ENCODE measurements at places on chromosomes 12 and 14.
A peak's percentile ranks its signal among the peaks of the same experiment; 100 is the strongest.

- no peak for DNase-seq
These were observed 111.6 kb downstream of the BTG1 start for GRCh38 chr12:92034083-92034482.

DNA sequence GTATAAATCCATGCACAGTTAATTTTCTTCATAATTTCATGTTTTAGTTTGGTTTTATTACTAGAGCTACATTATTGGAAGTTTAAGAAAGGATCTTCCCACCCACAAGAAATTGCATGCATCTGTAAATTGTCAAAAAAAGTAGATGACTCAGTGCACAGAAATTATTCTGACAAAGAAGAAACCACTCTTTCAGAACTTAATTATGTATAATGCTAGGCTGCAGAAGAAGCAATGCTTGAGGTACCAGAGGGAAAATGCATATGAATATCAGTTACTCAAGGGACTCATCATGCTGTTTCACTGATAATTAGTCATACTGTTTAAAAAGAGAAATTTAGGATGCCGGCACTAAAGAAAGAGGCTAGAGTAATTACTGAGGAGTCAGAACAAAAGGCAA, 147.0 kb downstream of the SLC16A7 start:
- no peak for DNase-seq

GRCh38 chr12:49187184-49187583, 1.7 kb downstream of the TUBA1A start:
- peak; percentile 35 for DNase-seq

DNA sequence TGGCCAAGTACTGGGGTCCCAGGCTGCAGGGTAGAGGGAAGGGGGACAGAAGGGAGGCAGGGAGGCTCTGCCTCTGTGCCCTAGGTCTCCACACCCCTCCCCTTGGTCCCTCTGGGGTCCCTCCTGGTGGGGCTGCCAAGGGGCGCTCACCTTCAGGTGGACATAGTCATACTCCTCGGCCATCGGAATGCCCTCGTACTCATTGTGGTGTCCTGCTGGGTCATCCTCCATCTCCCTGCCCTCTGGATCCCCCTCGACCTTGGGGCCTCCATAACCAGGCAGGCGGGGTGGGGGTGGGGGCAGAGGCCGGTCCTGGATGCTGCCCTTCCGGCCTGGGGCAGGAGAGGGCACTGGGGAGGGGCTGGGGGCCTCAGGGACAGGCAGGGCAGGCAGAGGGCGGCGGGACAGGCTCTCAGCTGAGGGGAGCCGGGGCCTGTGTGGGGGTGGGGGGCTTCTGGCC, 5.8 kb downstream of the EFS start:
- no peak for DNase-seq

GRCh38 chr12:65960820-65961189, 136.5 kb downstream of the HMGA2 start:
- DNase-seq, result no peak

DNA sequence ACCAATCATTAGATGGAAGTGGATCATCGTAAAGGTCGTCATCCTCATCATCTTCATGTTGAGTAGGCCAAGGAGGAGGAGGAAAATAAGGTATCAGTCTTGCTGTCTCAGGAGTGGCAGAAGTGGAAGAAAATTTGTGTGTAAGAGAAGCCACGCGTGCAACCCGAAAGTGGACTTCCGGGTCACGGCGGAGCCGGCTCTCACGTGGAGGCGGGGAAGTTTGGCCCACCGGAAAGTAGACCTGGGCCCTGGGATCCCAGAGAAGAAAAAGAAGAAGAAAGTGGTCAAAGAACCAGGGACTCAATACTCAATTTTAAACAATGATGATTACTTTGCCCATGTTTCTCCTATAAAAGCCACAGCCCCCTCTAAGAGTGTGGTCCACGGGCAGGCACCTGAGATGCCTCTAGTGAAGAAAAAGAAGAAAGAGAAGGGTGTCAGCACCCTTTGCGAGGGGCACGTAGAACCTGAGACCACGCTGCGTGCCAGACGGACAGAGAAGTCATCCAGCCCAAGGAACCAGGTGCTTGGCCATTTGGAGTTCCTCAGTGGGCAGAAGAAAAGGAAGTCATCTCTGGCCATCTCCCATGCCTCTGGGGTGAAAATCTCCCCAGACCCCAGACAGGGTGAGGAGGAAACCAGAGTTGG, 365.8 kb downstream of the BCAT1 start:
- no peak for DNase-seq

- no peak for DNase-seq
These were observed 59.1 kb downstream of the DCAF5 start for GRCh38 chr14:69093631-69094421.

GRCh38 chr12:124152731-124153130, 142.2 kb upstream of the RFLNA start:
- DNase-seq, result no peak

- DNase-seq, result no peak
These were observed 1002.3 kb downstream of the TMEM121 start for GRCh38 chr14:106528717-106529116.

GRCh38 chr12:15691388-15691787, 97.8 kb downstream of the EPS8 start:
- DNase-seq, result no peak

DNA sequence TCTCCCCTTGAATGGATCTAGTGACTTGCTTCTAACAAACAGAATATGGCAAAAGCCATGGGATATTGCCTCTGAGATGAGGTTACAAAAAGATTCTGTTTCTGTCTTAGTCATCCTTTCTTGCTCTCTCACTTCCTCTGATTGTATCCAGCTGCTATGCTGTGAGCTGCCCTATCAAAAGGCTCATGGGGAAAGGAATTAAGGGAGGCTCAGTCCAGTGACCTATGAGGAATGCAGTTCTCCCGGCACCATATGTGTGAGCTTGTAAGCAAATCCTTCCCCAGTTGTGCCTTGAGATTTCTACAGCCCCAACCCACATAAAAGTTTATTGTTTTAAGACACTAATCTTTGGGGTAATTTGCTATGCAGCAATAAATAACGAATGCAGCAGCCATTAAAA, 183.1 kb downstream of the KLHL28 start:
- no peak for DNase-seq

- DNase-seq, result no peak
These were observed 1.3 kb downstream of the PPP1R13B start for GRCh38 chr14:103846097-103846496.

GRCh38 chr12:3600951-3601350, 109.9 kb downstream of the PRMT8 start:
- no peak for DNase-seq

DNA sequence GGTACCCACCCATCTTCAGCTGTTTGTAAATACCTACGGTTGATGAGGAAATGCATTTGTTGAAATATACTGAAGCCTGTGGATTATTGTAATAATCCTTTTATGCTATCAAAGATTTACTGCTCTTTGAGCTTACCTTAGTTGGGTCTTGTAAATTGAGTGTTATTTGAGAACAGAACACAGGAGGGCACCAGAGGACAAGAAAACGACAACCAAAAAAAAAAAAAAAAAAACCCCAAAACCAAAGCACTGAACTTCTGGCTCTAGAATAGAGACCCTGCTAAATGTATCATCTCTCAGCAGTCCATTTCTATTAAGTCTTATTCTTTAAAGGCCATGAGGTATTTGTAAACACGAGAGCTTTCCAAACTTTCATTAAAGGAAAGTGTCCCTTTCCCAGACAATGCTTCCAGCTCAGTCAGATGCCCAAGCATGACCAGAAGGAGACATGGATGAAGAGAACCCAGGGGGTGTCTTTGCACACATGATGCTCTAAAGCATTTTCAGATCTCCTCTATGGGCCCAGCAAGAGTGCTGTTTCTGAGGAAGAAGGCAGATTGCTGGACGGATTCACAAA, 763.9 kb downstream of the NRXN3 start:
- DNase-seq, result no peak
